Stimulated activated CD4-positive, alpha-beta T cell treated with anti-CD3 and anti-CD28 coated beads, Interleukin-12 subunit alpha, Interleukin-12 subunit beta, amount 100 ng/mL, for 24 hours (primary cell): ENCODE measurements at places on chromosomes 6 and 20.

GRCh38 chr6:158303210-158303731 lies 9.0 kb upstream of the TULP4 start:
- no peak for DNase-seq

DNA sequence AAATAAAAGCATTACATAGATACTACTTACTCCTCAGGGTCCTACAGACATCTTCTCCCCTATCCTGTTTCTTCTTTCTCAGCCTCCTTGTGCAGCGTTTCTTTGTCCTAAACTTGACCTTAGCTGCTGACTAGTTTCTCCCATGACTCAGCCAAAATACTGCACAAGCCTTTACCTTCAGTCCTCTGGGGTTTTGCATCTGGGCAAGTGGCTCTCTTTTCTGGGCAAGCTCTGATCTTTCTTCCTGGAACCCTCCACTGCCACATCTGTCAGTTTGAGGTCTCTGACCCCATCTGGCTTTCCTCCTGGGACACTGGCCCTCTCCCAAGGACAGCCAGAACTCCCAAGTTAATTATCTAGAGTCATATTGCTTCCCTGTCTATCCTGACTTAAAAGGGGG lies 838.4 kb downstream of the DHX35 start:
- DNase-seq, result no peak

DNA sequence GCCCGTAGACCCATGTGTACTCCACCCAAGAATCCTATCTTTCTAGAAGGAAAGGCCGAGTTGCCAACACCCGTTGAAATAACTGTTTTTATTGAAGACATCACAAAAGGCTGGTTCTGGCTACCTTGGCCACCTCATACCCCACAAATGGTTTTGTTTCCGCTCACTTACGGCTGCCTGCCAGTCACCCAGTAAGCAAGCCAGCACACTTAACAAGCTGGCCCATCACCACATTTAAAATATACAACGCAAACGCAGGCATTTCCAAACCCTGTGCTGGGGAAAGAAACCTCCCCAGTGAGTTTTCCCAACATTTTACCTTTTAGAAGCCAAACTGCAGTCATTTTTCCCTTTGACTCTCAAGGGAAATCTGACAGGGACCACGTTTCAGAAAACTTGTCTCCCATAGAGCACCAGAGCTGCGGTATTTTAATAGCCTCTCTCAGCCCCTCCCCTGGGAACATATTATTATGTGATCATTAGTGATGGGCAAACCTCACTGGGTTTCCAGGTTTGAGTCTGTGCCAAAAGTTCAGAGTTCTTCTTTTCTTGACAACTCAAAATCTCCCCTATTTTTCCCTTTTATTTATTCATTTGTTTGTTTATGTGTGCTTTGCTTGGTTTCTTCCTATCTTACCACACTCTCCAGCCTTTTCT lies 36.7 kb upstream of the BMP2 start:
- DNase-seq, result no peak

- DNase-seq, result no peak
Observed at GRCh38 chr6:45557454-45557853, 179.7 kb upstream of the SUPT3H start.

- DNase-seq, result no peak
Observed at GRCh38 chr20:47735412-47736400, 49.6 kb downstream of the SULF2 start.

DNA sequence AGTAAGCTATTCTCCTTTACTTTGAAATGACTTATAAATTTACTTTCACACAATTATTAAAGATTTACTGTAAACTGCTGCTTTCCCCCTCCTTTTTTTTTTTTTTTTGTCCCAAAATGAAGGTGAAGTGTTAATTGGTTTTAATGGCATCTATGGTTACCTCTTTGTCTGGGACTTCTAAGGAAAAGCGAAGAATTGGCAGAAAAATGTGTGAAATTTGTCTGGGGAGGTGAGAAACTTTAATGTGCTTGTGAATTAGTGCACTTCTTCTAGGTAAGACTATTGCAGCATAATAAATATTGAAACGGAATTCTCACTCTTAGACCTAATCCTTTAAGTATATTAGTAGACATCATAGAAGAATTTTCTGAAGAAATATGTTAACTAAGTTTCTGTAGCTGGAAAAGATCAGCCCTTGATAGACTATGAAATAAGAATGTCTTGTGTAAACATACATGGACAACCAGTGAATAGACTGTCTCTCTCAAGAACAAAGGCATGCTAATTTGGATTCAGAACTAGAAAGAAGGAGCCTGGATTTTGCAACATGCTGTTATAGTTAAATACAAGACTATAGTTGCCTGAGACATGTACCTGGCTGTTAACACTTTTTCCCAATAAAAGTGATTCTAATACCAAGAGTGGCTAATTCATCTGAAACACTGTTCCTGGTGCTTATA lies 23.9 kb downstream of the FLRT3 start:
- no peak for DNase-seq

- no peak for DNase-seq
Observed at GRCh38 chr6:71289802-71290175, 1.2 kb downstream of the OGFRL1 start.

DNA sequence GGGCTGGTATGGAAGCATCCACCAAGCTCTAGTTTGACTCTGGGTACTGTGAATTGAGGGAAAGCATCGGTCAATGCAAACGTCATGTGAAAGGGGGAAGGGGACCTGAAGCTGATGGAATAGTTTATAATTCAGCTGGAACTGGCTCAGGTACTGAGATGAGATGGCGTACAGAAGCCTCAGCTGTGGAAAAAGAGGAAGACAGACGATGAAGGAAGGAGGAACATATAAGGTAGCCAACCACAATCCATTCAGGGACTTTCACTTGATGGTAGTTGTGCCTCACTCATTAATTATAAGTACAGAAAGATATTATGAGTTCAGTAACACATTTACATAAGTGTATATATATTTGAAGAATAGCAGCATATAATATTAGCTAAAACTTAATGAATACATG lies 2.7 kb downstream of the CALHM5 start:
- DNase-seq, result no peak

GRCh38 chr6:152124429-152125074 lies 317.1 kb downstream of the ESR1 start:
- DNase-seq, result no peak

DNA sequence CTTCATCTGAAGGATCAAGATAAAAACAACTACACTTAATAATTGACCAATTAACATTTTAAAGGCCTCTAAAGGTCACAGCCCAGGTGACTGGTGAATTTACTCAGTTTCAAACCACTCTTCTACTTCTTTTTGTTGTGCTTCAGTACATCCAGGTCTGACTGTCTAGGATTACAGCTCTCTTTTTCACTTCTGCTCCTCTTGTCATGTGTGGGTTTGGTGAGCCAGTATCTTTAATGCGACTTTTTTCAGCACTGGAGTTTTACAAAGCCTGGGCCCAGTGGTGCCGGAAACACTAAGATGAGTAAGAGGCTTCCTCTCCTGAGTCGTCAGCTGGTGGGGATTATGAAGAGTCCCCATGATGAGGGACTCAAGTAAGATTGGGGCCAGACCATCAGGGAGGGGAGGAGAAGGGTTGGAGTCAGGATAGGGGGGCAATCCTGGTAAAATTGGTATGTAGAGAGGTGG lies 27.0 kb downstream of the HECA start:
- DNase-seq, result peak; percentile 52

- DNase-seq, result no peak
Observed at GRCh38 chr6:143023695-143024094, 37.0 kb upstream of the AIG1 start.

- DNase-seq, result no peak
Observed at GRCh38 chr6:82017773-82018172, 229.8 kb downstream of the IBTK start.

- no peak for DNase-seq
Observed at GRCh38 chr6:51562198-51562597, 525.2 kb downstream of the PKHD1 start.

- no peak for DNase-seq
Observed at GRCh38 chr20:19969106-19969505, 48.1 kb upstream of the NAA20 start.

GRCh38 chr6:111942561-111942960 lies 69.3 kb upstream of the FYN start:
- DNase-seq, result no peak

DNA sequence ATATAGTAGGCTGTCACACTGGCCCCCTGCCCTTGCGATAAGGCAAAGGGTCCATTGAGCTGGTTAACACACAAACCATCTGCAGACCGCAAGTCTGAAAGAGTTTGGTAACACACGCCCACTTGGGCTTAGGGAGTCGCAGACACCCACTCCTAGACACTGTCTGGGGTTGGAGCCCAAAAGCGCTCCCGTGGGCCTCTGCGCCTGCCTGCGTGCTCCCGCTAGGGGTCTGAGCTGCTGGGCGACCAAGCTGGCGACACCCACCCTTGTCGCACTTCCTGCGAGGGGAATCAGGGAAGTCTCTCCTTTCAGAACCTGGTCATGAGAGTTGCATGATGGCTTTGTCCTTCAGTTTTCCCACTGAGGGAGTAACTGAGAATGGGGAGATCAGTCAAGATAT lies 653.0 kb downstream of the HTR1B start:
- no peak for DNase-seq

DNA sequence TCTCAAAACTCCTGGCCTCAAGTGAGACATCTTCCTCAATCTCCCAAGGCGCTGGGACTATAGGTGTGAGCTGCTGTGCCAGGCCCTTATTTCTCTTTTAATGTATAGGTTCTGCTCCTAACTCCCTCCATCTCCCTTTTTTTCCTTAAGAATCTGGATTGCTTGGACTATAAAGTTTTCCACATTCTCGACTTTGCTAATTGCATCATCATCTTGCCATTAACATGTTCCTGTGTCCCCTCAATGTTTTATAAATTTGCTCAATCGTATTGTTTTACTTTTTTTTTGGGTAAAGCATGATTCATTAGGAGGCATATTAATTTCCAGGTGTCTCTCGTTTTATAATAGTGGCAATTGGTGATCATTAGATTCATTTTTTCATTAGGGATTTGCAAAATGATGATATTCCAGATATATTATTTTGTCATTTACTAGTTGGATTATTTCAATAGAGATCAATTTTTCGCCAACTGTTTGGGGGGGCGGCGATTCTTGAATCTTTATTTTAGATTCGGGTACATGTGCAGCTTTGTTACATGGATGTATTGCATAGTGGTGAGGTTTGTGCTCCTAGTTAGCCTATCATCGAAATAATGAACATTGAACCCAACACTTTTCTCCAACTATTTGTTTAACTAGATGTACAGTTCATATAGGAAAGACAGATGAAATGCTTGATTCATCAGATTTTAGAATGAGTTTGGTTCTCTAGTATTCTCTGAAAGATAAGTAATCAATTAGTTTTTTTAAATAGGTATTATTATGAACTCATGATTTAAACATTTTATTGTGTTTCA lies 68.7 kb downstream of the CBFA2T2 start:
- no peak for DNase-seq

GRCh38 chr6:136103763-136104311 lies 146.3 kb downstream of the MTFR2 start:
- DNase-seq, result no peak

- DNase-seq, result no peak
Observed at GRCh38 chr20:17443131-17443858, 87.9 kb downstream of the BFSP1 start.

DNA sequence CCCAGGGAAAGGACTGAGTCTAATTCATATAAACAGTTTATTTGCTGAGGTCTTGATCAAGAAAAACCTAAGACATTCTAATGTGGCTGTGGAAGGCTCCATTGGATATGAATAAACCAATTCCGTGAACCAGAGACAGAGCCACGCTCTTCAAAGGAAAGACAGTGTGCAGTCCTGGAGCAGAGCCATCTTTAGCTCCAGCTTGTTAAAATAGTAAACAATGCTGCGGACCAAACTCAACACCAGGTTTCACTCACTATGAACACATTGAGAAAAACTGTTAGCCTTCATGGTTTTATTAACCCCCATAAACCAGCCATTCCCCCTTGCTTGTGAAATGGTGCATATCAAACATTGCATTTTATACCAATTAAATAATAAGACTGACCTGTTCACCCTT lies 61.9 kb downstream of the COL9A1 start:
- DNase-seq, result no peak

DNA sequence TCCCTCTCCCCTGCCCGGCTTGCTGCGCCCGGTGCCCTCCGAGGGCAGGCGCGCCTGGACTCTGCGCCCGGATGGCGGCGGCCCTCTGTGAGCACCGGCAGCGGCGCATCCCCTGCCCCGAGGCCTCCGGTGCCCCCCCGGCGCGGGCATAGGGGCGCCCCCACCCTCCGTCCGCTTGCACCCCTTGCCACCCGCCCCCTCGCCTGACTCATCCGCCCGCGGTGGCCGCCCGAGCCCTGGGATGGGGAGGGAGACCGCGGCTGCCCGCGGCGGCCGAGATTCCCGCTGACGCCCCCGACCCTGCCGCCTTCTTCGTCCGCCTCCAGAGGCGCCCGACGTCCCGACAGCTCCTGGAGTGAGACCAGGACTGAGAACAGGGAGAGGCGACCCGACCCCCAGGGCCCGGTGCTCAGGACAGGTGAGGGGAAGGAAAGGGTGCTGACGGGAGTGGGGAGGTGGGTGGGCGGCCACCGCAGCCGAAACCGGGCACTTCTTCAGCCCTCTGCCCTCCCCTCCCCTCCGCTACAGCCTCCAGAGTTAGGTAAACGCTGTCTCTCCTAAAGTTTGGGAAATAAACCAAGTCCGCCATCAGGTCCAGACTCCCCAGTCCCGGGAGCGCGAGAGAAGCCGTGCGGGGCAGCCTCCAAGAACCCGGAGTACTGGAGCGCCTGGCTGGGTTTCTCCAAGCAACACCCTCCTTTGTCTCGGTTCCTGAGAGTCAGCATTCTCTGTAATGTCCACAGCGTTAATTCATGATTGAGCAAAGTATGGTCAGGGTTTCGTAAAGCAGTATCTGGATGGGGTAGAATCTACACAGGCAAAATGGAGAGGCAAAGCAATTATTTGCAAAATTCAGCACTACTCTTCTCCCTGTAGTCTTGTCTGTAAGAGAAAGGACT lies 539 bp downstream of the TMEM200A start:
- peak; percentile 12 for DNase-seq

- no peak for DNase-seq
Observed at GRCh38 chr6:111667931-111668330, 62.3 kb upstream of the TRAF3IP2 start.

DNA sequence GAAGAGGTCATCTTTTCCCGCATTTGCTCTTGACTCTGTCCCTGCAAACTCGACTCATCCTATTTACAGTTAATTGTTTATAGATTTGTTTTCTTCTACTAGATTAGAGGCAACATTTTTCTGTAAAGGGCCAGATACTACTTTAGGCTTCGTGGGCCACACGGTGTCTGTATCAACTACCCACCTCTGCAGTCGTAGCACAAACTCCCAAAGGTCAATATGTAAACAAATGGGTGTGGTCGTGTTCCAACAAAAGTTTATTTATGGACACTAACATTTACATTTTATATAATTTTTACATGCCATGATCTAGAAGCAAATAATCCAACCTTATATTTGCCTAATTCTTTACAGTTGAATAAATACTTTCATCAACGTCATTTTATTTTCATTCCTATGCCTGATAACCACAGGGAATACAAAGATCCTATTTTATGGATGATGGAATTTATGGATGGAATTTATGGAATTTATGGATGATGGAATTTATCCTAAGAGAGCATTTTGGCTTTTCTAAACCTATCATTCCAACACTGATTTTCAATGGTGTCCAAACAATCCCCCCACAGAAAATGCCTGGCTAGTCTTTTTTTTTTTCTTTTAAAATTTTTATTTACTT lies 232.8 kb downstream of the MYLK4 start:
- no peak for DNase-seq

- no peak for DNase-seq
Observed at GRCh38 chr6:81128671-81129070, 623.8 kb downstream of the TENT5A start.

GRCh38 chr6:38984723-38985122 lies 63.9 kb upstream of the GLP1R start:
- no peak for DNase-seq

GRCh38 chr6:22807261-22807660 lies 237.9 kb downstream of the HDGFL1 start:
- DNase-seq, result no peak

- DNase-seq, result no peak
Observed at GRCh38 chr20:47493175-47493962, 8.3 kb upstream of the NCOA3 start.
